ENCODE measurements at places on chromosomes 6 and 20.

GRCh38 chr6:117395164-117395563, 30.6 kb downstream of the ROS1 start:
- no peak for DNase-seq

- no peak for DNase-seq
Measured at GRCh38 chr6:159935065-159935464, 33.8 kb upstream of the IGF2R start.

DNA sequence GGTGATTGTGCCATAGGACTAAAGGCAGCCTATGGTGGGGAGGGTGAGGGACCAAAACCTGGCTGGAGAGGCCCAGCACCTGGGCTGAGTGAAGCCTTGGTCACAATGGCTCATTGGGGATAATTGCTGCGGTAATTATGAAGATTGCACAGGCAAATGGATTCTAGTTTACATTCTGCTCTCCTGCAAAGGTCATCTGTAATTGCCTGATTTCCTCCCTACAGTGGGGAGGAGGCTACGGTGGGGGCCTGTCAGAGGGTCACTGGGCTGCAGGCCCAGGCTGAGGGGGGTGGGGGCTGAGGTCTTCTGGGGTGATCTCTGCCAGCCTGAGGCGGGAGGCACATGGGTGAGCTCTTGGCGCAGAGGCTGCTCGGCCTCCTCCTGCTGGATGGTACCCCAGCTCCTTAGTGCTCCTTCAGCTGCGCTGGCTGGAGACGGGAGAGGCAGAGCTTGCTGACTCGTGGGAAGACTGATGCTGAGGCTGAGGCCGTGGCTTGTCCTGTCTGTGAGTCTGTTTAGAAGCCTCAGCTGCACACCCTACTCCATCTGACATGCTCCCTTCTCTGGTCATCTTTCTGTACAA, 30.3 kb downstream of the PACSIN1 start:
- DNase-seq, result no peak

GRCh38 chr20:48339190-48339985, 488.4 kb downstream of the PREX1 start:
- DNase-seq, result no peak

GRCh38 chr20:63225082-63225454, 9.1 kb upstream of the YTHDF1 start:
- DNase-seq, result no peak

GRCh38 chr6:153673225-153673624, 365.8 kb upstream of the OPRM1 start:
- no peak for DNase-seq

- no peak for DNase-seq
Measured at GRCh38 chr6:40485795-40486194, 101.4 kb downstream of the LRFN2 start.

GRCh38 chr20:10763112-10763511, 89.3 kb upstream of the JAG1 start:
- DNase-seq, result no peak

DNA sequence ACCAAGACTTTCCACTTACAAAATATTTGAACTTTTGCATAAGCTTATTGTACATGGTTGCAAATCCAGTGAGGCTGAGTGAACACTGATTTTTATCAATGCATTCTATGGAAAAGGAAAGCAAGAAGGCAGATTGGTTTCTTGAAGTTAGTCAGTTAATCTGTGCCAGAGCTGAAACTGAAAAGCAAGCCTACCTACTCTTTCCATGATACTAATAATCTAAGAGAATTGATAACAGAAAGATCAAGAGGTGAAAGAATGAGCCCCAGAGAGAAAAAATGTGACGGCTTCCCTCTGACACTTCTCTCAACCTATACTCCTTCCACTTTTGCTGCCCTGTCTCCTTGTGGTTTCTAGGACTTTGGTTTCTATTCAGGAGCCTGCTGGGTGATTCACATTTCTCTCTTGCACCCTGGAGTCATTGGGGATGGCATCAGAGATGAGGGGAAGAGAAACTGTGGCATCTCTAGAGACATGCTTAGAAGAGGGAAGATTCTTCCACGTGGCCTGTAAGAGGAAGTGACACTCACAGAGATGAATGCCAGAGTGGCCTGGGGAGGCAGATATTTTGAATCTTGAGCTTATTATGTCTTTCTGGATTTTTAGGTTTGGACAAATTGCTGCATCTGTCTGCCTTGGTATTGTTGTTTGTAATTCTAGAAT, 158.6 kb upstream of the RIMS1 start:
- no peak for DNase-seq

- DNase-seq, result no peak
Measured at GRCh38 chr6:27604986-27605385, 132.1 kb upstream of the ZNF184 start.

DNA sequence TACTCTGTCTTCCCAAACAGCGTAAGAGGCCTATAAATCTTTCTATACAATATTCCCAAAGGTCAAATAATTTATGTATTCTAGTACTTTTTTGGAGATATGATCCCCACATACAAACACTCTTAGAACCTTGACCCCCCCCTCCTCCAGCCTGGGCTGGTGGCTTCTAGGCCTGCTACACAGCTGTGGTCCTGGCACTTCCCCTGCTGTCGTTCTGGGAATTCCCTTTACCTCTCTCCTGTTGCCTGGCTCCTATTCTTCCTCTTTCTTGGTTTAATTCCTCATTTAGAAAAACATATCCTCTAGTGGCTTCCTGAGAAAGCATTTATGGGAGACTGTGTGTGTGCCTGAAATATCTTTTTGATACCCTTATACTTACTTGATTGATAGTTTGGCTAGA, 4.1 kb upstream of the TXLNB start:
- DNase-seq, result no peak

GRCh38 chr6:126252154-126252553, 87.8 kb upstream of the CENPW start:
- no peak for DNase-seq

GRCh38 chr6:138970856-138971425, 17.1 kb downstream of the REPS1 start:
- no peak for DNase-seq

- no peak for DNase-seq
Measured at GRCh38 chr20:5095931-5096330, 23.8 kb downstream of the PCNA start.

DNA sequence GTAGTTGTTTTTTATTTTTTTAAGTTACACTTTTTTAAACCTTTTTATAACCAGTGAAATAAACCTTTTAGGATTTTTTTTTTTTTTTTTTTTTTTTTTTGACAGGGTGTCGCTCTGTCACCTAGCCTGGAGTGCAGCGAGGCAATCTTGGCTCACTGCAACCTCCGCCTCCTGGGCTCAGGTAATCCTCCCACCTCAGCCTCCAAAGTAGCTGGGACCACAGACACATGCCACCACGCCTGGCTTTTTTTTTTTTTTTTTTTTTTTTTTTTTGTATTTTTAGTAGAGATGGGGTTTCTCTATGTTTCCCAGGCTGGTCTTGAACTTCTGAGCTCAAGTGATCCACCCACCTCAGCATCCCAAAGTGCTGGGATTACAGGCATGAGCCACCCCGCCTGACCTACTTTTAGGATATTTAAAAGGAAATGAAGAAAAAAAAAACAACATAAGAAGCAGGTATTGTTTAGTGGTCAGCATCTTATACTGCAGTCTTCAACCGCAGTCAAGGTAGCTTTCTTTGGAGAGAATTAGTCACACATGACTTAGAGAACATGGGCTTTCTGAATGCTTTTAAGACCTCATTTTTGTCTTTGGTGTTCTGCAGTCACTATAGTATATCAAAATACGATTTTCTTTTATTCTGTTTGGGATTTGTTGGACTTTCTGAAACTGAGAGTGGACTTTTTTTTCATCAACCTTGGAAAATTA, 1.6 kb downstream of the POLR1H start:
- DNase-seq, result no peak

- DNase-seq, result no peak
Measured at GRCh38 chr6:107154801-107155160, 39.5 kb upstream of the BEND3 start.

DNA sequence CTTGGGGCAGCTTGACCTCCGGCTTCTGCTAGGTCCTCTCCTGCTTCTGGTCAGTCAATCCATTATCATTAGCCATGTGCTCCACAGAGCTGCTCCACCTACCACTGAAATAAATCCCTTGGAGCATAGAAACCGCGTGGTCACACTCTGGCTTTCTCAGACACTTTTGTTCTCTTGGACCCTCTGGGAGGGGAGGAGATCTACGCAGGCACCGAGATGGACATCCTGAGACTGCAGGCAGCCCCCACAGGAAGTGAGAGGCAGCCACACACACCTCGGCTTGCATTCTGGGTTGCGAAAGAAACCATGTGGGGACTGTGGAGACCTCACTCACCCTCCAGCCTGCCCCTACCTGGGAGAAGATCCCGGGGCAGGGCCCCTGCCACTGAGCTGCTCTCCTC, 79.5 kb downstream of the FYN start:
- DNase-seq, result no peak

DNA sequence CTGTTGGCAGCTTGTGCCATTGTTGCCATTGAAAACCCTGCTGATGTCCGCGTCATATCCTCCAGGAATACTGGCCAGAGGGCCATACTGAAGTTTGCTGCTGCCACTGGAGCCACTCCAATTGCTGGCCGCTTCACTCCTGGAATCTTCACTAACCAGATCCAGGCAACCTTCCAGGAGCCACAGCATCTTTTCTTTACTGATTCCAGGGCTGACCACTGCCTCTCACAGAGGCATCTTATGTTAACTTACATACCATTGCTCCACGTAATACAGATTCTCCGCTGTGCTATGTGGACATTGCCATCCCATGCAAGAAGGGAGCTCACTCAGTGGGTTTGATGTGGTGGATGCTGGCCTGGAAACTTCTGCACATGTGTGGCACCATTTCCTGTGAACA, 221.8 kb upstream of the FAM83B start:
- DNase-seq, result no peak

DNA sequence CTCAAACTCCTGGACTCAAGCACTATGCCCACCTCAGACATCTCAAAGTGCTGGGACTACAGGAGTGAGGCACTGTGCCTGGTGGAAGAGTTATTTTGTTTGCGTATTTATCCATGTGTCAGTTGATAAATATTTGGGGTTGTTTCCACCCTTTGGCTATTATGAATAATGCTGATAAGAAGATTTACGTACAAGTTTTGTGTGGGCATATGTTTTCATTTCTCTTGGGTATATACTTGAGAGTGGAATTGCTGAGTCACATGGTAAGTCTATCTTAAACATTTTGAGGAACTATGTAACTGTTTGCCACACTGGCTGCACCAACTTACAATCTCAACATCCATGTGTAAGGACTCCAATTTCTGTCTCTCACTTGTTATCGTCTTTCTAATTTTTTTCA, 200.3 kb downstream of the RNGTT start:
- DNase-seq, result no peak

GRCh38 chr20:50146732-50147662, 6.5 kb downstream of the PEDS1 start:
- DNase-seq, result no peak

- no peak for DNase-seq
Measured at GRCh38 chr6:5529733-5530132, 268.4 kb downstream of the FARS2 start.

GRCh38 chr6:34152042-34152524, 6.2 kb upstream of the GRM4 start:
- no peak for DNase-seq

- DNase-seq, result no peak
Measured at GRCh38 chr6:64717281-64717680, 989.7 kb downstream of the EYS start.

DNA sequence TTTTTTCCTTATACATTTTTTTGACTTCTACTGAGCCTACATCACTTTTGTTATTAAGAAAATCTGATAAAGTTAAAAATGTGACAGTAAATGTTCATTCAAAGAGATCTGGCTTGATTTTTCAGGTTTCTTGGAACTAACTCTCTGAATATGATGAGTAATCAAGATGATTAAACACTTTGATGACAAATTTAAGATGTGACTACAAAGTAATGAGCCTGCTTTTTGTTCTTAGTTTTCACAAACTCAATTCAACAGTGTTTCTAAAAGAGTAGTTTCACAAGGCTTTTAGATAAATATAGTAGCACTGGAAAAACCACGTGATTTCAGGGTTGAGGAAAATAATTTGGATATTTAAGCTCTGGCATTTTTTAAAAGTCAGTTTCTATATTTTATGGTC, 37.9 kb upstream of the HDDC2 start:
- DNase-seq, result no peak

- no peak for DNase-seq
Measured at GRCh38 chr6:166005944-166006899, 161.4 kb downstream of the TBXT start.

DNA sequence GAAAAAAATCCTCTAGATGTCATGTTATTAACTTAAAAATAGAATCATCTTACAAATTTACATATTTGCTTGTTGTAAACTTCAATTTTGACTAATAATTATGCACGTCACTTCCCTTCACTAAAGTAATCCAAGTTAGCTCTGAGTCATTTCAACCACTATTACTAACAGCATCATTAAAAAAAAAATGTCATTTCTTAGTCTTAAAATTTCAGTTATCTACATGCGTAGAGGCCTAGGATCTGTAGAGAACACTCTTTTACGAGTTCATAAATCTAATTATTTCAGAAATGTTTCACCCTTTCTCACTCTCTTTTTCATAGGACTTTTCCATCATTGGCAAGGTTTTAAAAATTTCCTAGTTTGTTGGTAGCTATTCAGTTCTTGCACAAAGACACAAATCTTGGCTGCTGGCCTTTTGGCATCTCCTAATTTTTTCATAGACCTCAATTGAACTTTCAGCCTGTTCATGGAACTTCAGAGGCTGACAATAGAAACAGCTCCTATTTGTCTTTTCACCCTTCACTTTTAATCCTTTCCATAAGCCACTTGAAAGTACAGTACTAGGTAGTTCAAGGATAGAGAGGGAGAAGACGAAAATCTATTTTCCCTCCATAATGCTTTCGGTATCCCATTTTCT, 61.5 kb downstream of the OGFRL1 start:
- DNase-seq, result no peak

Measured in cortex of kidney (tissue), 1 donor.